ENCODE measurements at places on chromosomes 12 and 14. TPM values are rescaled to one million over a fixed set of nuclear protein-coding genes. Genes with fewer than 3 reads are reported as not detected.

- H3K4me1 ChIP-seq = peaks cover 13% of the 10 kb centered on the region
- H3K36me3 ChIP-seq = no peaks in the 10 kb centered on the region
- H3K27ac ChIP-seq = no peak overlapping the region
- DNase-seq = no peak
- H3K27me3 ChIP-seq = no peaks in the 10 kb centered on the region
- no peak overlapping the region for H3K4me3 ChIP-seq
Measured at GRCh38 chr12:38142974-38143373, 173.6 kb upstream of the ALG10B start.

GRCh38 chr12:125079648-125080645 is 14.7 kb downstream of the AACS start:
- no peaks in the 10 kb centered on the region for H3K4me1 ChIP-seq
- peaks cover 18% of the 10 kb centered on the region for H3K36me3 ChIP-seq
- H3K27ac ChIP-seq = no peak overlapping the region
- no peaks in the 10 kb centered on the region for H3K27me3 ChIP-seq

DNA sequence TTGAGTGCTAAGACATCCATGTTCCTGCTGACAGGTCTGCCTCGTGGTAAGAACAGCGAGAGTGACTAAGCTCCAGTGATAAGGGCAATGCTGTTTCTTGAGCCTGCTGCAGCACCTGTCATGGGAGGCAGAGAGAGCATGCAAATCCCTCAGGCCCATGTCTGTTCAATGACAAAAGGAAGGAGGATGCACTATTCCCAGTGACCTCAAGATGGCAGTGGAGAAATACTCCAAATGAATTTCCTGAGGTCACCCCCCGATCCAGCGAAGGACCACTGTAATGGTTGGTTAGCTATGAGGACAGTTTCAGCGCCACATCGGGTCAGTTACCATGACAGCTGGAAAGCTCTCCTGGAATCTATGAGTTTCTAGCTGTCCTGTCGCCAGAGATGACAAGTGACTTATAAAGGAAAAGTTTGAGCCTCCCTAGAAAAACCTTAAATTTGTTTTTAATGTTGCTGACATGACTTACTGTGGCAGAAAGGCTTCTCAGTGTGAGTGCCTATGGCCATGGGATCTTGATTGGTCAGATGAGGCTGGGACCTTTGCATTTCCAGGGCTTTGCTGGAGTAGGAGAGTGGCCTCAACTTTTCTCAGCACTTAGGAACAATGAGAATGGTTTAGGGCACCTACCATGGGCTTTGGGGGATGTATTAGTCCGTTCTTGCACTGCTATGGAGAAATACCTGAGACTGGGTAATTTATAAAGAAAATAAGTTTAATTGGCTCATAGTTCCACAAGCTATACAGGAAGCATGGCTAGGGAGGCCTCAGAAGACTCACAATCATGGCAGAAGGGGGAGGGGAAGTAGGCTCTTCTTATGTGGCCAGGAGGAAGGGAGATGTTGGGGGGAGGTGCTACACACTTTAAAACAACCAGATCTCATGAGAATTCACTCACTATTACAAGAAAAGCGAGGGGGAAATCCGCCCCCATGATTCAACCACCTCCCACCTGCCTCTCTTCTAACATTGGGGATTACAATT is 88.0 kb upstream of the TMEM260 start:
- H3K27me3 ChIP-seq = no peaks in the 10 kb centered on the region
- H3K4me1 ChIP-seq = no peaks in the 10 kb centered on the region
- peak; percentile 17 for DNase-seq
- H3K36me3 ChIP-seq = no peaks in the 10 kb centered on the region
- no peak overlapping the region for H3K4me3 ChIP-seq
- no peak overlapping the region for H3K27ac ChIP-seq

DNA sequence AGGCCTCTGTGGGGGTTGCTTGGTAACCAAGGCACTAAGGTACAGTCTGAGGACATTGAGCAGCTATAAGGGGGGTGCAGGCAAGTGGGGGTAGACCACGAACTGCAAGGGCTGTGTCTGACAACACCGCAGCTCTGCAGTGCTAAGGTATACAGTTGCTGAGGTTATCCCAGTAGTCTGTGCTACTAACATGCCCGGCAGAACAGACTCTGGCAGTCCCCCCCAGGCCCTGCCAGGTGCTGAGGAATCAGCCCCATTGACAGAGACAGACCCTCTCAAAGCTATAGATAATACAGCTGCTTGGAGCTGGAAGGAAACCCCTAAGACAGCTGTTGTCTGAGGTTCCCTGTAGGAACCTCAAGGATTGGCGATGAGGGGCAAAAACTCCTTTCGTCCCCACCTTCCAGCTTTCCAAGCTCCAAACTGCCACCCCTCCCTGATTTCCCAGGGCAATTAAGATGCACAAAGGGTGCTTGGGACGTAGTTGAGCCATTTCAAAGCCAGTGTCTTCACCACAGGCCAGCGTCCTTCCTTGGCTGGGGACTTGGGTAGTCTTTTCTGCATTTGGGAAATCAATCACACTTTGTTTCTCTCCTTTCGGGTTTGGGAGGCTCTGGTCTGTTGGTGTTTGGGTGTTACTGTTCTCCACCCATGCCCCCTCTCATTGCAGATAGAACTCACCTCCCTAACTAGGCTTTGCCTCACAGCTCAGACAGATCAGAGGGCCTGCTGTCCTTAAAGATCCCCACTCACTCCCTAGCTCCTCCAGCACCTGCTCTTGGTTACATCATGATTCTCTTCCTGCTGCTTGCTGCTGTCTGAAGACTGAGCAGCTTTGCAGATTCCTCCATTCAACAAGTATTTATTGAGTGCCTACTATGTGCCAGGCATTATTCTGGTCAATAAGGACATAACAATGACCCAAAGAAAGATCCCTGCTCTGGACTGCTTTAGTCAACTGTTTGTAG is 2.0 kb upstream of the MYH7 start:
- H3K27me3 ChIP-seq = no peaks in the 10 kb centered on the region
- H3K27ac ChIP-seq = no peak overlapping the region
- H3K36me3 ChIP-seq = no peaks in the 10 kb centered on the region
- H3K4me1 ChIP-seq = peaks cover 11% of the 10 kb centered on the region

GRCh38 chr12:1470051-1470450 is 124.3 kb downstream of the FBXL14 start:
- DNase-seq = no peak
- H3K4me1 ChIP-seq = peaks cover 27% of the 10 kb centered on the region
- no peaks in the 10 kb centered on the region for H3K36me3 ChIP-seq
- no peak overlapping the region for H3K4me3 ChIP-seq
- H3K27ac ChIP-seq = no peak overlapping the region

The GPR135 gene
- 7.9 TPM for total RNA-seq

The SERPINA1 gene
- 21.3 TPM for total RNA-seq

The BTBD6 gene
- 35.9 TPM for total RNA-seq
